MV-4-11 (cell line): ENCODE measurements at places on chromosomes 1 and 21.
A peak's percentile ranks its signal among the peaks of the same experiment; 100 is the strongest.

- DNase-seq: peak; percentile 40
These were observed 18.1 kb downstream of the CFAP45 start for GRCh38 chr1:159881622-159882526.

GRCh38 chr1:113654883-113655282 is 104.4 kb downstream of the PHTF1 start:
- DNase-seq: no peak

- peak; percentile 66 for DNase-seq
These were observed 13.6 kb upstream of the FAM110D start for GRCh38 chr1:26145041-26145959.

GRCh38 chr1:34037109-34037508 is 127.9 kb downstream of the CSMD2 start:
- no peak for DNase-seq

- DNase-seq: no peak
These were observed 10.7 kb upstream of the GPR153 start for GRCh38 chr1:6271554-6271953.

GRCh38 chr21:16608209-16608830 is 878.5 kb downstream of the USP25 start:
- no peak for DNase-seq

GRCh38 chr1:214570442-214570841 is 19.0 kb upstream of the PTPN14 start:
- no peak for DNase-seq

DNA sequence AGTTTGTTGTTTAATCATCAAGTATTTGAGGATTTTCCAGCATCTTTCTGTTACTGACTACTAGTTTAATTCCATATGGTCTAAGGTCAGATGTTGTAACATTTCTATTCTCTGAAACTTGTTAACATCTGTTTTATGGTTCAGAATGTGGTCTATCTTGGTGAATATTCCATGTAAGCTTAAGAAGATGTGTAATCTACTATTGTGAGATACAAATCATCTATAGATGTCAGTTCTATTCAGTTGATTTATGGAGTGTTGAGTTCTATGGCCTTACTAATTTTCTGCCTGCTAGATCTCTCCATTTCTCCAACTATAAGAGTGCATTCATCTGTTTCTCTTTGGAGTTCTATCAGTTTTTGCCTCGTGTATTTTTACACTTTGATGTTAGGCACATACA is 31.5 kb downstream of the WARS2 start:
- peak; percentile 45 for DNase-seq

GRCh38 chr1:154191990-154192461 is at the start of gene TPM3:
TSS of gene TPM3 (minus strand) at chr1:154192100. CDS start at chr1:154192018, 82 bp downstream.
- DNase-seq: peak; percentile 87

DNA sequence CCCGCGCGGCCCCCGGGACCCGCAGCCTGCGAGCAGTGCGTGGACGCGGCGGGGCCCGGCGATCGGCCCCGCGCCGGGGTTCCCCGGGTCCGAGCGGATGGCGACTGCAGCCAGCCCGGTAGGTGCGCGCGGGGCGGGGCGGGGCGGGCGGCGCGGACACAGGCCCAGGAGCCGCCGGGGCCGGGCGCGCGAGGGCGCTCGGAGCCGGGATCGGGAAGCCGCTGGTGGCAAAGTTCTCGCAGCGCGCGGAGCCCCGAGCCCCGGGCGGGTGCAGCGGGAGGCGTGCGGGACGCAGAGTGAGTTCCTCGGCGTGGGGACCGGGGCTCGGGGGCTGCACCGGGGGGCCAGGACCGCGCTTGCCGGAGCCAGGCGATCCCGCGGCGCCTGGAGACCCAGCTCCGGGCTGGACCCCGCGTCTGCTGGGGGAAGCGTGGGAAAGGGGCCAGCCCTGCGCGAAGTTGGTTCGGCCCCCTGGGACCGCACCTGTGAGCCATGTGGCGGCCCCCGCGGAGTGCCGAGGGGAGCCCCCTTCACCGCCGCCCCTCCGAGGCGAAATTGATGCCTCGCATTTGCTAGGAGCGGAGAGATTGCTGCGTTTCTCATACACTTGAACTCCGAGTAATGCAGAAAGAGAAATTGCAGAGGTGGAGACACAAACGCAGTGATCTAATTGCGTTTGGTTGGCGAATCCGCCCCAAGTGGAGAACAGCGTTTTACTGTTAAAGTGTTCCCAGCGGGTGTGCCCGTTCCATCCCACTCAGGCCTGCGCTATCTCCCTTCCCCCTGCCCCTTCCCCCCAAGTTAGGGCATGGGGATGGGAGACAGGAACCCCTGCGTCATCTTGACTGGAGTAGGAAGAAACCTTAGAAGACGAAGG is 228.9 kb upstream of the TMEM51 start:
- no peak for DNase-seq

DNA sequence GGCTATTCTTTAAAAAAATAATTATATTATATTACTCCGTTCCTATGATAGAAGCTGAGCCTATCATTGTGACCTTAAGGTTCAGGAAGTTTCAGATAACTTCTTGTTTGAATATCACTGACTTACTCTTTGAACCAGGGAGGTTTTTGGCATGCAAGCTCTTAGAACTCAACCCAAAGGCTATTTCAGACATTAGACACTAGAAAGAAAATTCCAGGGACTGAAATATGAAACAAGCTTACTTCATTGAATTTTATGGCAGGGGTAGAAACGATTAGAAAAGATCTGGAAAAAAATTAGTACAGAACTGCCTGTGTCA is 159.6 kb downstream of the DENND1B start:
- DNase-seq: no peak

DNA sequence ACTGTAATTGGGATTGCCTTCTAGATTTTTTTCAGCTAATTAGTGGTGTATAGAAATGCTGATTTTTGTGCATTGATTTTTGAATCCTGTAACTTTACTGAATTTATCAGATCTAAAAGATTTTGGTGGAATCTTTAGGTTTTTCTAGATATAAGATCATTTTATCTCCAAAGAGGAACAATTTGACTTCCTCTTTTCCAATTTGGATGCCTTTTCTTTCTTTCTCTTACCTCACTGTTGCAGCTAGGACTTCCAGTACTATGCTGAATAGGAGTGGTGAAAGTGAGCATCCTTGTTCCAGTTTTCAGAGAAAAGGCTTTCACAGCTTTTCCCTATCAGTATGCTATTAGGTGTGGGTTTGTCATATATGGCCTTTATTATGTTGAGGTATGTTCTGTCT is 53.6 kb downstream of the TESK2 start:
- DNase-seq: peak; percentile 13

GRCh38 chr1:197342669-197343068 is 74.6 kb downstream of the CRB1 start:
- DNase-seq: no peak

- DNase-seq: peak; percentile 72
These were observed 112.5 kb upstream of the GFI1 start for GRCh38 chr1:92599184-92599583.

GRCh38 chr1:154304664-154305337 is 16.1 kb upstream of the AQP10 start:
- no peak for DNase-seq

- no peak for DNase-seq
These were observed 1.0 kb downstream of the EGLN1 start for GRCh38 chr1:231420959-231421545.

- DNase-seq: peak; percentile 9
These were observed 168.9 kb downstream of the TPR start for GRCh38 chr1:186206048-186206570.

DNA sequence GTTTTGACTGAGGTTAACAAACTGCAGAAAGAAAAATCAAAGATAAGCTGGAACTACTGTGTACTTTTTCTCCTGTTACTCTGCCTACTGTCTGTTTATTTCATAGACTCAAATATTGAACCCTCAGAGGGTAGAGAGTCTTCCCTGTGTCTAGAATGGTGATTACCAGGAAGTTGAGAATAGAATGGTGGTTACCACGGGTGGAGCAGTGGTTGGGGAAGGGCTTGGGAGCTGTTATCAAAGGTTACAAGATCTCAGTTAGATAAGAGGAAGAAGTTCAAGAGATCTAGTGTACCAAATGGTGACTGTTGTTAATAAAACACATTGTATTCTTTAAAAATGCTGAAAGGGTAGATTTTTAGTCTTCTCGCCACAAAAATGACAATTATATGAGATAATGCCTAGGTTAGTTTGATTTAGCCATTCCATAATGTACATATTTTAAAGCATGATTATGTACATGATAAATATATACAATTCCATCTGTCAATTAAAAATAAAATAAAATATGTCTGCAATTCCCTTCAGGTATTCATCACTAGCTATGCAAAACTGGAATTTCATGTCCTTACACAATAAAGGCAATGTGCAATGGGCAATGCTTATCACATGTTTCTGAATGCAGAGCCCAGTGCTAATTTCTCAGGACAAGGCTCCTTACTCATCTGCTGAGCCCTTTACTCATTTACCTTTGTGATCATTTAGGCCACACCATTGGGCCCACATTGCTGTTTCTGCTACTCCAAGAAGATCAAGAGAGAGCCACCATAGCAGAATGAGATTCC is 474.3 kb upstream of the CAMK1G start:
- DNase-seq: no peak

DNA sequence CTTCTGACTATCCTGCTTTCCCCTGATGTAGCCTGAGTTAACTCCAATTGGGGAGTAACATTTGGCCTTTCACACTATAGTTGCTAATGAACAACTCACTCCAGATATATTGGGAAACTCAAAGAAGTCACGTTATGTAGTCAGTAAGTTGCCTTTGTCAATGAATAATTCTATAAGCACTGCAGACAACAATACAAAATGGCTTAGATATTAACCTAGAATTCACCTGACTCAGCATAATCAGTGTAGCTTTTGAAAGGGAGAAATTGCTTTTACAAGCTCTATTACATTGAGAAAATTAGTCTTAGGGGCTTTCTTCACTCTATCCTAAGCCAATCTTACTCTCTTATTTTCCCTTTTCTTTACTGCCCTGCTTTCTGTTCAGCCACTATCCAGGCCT is 303.5 kb upstream of the NR5A2 start:
- DNase-seq: no peak

DNA sequence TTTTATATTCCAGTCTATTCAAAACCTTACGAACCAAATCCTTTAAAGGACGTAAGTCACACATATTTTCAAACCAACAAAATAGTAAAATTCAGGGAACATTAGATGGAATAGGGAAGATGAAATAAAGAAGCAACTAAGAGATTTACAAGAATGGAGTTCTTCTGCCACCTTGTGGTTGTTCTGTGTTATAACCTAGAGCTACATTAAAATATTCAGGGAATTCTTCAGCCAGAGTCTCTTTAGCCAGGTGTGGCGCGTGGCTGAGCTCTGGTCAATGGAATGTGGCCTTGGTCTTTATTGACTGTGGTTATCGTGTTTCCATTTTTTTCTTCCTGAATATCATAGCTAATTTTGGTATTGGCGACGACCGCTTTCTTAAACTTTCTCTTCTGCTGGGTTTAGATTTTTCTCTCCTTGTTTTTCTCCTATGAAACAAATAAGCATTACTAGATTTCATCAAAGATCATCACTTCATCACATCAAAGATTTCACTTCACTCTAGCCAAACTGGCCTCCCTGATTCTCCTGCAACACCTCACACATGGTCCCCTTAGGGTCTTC is 221.3 kb downstream of the MRPL39 start:
- peak; percentile 49 for DNase-seq

DNA sequence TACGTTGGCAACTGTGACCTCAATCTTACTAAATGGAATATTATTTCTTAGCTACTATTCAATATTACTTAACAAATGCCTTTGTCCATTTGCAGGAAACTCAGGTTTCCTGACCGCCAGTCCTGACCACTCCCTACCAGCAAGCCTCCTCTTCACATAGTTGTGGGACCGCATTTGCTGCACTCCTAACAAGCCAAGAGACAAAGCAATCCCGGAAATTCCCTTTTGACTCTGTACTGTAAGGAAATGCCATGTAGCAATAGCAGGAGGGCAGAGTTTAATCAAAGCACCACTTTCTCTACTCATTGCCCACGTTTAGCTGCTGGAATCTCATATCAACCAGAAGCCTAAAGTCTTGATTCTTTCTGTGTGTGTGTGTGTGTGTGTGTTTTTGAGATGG is 28.1 kb upstream of the ACBD6 start:
- DNase-seq: no peak

DNA sequence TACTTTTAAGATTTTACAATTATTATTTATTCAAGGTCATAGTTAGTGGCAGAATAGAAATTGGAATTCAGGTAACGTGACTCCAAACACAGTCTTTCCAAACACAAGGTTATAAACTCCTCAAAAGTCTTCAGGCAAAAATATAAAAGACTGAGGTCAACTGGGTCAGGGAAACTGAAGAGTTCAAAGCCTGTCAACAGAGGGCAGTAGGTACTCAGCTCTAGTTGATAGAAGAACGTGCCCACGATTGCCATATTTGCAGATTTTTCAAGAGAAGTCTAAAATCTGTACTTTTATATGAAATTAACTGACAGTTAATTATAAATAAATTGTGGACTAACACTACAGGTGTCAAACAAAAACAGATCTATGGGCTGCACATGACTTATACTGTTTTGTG is 135.0 kb downstream of the LHX4 start:
- DNase-seq: peak; percentile 26

GRCh38 chr1:92201973-92202372 is 15.7 kb upstream of the C1orf146 start:
- peak; percentile 90 for DNase-seq

GRCh38 chr1:242467556-242468145 is 56.8 kb downstream of the PLD5 start:
- peak; percentile 48 for DNase-seq
